Hematopoietic multipotent progenitor cell treated with erythropoietin and hydrocortisone succinate and interleukin-3 and kit ligand, for 17 days (in vitro differentiated cells): ENCODE measurements at places on chromosomes 13 and 19.
A peak's percentile ranks its signal among the peaks of the same experiment; 100 is the strongest.

- DNase-seq = no peak
These were observed 18.8 kb upstream of the FLT1 start for GRCh38 chr13:28513745-28514144.

GRCh38 chr19:30662211-30662861 is 290.2 kb downstream of the ZNF536 start:
- no peak for DNase-seq

GRCh38 chr19:6313398-6313969 is 19.9 kb downstream of the ACER1 start:
- no peak for DNase-seq

DNA sequence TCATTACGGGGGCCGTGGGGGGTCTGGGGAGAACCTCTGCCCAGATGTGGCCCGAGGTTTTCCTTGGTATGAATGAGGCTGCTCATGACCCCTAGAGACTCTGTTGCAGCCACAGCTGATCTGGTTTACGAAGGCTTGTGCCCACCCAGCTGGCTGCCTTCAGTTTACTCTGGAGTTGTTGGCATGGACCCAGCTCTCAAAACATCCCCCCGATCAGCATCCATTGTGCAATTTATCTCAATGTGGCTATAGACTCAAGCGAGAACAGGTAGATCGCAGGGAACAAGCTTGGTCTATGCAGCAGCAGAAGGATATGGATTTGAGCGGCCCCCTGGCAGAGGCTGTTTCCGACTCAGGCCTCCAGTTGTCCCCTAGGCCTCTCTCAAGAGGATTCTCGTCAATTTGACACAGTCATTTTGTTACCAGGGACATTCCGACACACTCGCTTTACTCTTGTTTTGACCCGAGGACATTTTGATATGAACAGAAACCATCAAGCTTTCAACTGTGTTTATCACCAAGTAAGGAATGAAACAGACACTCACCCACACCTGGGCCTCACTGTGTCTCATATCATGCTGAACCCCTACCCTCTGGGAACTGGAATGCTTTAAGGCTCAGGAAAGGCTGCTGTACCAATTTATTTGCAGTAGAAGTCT is 161.5 kb downstream of the KATNAL1 start:
- no peak for DNase-seq

GRCh38 chr13:80496721-80497397 is 155.9 kb upstream of the SPRY2 start:
- DNase-seq = no peak

DNA sequence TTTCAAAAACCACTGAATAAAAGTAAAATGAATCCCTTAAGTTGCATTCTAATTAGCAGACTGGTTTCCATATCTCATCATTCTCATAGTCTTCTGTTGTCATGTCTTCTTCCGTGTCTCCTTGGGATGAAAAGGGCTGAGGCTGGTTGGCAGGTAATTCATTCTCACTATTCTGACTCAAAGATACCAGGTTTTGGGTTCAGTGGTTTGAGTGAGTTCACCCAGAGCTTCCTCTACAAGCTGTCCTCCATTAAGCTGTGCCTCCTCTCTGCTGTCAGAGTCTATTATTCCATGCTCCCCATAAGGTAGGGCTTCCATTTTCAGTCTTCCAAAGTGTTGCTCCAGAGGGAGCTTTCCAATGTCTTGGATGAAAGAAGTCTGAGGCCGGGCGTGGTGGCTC is 68.3 kb downstream of the FNDC3A start:
- no peak for DNase-seq

- DNase-seq = no peak
These were observed 186.2 kb upstream of the PCDH9 start for GRCh38 chr13:67416047-67416925.

GRCh38 chr13:29940715-29941114 is 90.3 kb upstream of the UBL3 start:
- DNase-seq = no peak

DNA sequence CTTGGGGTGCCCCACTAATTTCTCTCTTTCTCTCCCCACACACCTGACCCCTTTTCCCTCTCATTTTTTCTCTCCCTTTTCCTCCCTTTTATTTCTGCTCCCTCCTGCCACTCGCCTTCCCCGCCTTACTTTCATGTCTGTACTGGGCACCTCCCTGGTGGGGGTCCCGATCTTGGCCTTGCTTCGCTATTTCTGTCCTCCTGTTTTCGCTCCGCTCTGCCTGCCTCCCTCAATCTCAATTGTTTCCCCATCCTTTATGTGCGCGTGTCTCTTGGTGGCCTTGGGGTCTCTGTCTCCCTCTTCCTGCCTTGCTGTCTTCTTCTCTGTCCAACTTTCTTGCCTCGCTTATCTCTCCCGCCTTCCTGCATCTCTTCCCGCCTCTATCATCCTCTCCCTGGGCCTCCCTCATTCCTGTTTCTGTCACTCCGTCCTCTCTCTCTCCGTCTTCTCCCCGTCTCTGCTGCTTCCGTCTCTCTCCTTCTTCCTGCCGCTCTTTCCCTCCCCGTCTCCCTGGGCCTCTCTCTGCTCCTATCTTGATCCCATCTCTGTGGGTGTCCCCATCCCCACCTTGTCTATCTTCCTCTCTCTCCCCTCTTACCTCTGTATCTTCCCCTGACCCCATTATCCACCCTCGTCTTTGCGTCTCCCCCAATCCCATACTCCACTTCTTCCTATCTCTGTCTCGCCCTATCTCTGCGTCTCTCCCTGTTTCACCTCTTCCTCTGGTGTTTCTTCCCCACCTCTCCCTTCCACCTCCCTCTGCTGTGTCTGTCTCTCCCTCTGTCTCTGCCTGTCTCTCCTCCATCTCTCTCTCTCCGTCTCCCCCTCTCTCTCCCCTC is 4.0 kb downstream of the GRIN2D start:
- no peak for DNase-seq

- no peak for DNase-seq
These were observed 281.1 kb downstream of the SPRY2 start for GRCh38 chr13:80059789-80060188.

DNA sequence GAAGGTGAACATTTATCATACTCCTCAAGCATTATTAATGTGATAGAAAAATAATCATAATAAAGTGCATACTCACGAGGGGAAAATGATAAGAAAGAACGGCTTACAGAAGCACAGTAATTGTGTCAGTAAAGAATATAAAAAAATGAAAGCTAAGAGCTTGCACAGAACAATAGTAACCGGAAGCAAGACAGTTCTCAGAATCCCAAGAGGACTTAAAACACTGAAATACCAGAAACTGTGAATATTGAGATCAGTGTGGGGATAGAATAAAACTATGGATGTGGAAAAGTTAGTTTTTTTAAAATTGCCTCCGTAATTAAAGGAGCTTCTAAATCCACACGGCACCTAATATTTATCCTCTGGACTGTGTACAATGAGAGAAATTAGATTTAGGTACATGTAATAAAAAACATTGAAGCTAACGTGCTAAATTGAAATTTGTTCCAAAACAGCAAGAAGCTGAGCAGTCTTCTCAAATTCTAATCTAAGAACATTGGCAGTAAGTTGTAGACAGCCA is 482.7 kb downstream of the SLITRK6 start:
- DNase-seq = no peak

GRCh38 chr19:741506-742131 is 9.3 kb upstream of the MISP start:
- no peak for DNase-seq

- DNase-seq = no peak
These were observed 89.5 kb upstream of the RFC3 start for GRCh38 chr13:33728271-33729037.

DNA sequence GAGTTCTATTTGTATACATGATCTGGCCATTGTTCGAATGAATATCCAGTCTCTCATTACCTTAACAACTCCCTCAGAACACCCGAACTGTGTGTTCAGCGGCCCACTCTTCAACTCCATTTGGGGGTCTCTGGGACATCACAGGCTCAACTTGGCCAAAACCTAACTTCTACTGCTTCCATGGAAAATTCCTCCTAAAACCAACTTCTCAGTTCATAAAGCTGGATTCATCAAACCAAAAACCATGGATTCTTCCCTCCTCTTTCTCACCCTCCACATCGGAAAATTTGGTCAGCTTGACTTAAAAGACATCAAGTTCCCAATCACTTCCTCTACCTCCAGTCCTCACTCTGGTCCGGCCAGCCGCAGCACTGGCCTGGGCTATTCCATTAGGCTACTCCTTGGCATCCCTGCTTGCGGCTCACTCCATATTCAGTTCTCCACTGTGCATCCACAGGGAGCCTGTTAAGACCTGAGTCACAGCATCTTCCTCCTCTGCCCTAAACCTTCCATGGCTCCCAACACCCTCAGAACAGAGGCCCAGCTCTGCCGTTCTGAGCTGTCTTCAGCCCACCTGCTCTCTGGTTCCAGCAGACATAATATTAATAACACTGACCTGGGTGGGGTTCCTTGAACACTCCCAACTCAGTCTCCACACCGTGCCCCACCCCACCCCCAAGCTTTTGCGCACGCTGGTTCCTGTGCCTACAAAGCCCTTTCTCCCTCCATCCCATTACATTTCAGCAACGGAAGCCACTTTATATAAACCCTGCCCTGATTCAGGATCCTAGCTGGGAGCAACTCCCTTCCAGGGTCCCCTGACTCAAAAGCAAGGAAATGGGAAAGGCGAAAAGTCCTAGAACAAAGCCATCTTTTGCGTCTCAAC is 1.1 kb downstream of the ZNF792 start:
- DNase-seq = no peak

DNA sequence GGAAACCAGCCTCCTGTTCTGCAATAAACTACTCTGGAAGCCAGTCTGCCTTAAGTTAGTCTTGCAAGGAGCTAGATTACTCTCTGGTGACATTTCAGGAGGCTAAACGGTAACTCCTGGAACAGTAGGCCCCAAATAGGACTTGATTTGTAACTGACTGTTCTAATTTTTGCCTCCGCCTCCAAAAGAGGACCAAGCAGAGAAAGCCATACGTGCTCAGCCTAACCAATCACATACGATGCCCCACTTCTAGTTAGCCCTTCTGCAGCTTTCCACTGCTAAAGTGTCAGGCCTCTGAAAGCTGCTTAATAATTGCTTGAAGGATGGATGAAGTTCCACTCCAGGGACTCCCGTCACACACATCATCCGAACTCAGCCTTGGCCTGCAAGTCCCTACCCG is 744 bp downstream of the ZNF805 start:
- DNase-seq = no peak

GRCh38 chr13:78712831-78713230 is 53.9 kb upstream of the OBI1 start:
- DNase-seq = no peak

DNA sequence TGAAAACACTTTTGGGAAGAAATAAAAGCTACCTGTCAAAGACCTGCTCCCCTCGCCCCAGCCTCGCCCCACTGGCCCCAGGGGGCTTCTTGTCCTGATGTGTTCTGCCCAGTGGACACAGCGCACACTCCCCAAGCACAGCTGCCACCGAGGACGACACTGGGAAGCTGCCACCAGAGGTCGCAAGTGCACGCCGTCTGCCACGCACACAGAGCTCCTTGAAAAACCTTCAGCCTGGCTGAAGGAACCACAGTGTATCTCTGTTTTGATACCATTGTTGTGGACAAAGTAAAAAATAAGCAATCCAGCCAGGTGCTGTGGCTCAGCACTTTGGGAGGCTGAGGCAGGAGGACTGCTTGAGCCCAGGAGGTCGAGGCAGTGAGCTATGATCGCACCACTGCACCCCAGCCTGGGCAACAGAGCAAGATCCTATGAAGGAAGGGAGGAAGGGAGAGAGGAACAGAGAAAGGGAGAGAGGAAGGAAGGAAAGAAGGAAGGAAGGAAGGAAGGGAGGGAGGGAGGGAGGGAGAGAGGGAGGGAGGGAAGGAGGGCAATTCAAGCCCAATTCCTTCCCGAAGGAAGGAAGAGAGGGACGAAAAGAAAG is 57.3 kb downstream of the CEBPG start:
- DNase-seq = peak; percentile 30

DNA sequence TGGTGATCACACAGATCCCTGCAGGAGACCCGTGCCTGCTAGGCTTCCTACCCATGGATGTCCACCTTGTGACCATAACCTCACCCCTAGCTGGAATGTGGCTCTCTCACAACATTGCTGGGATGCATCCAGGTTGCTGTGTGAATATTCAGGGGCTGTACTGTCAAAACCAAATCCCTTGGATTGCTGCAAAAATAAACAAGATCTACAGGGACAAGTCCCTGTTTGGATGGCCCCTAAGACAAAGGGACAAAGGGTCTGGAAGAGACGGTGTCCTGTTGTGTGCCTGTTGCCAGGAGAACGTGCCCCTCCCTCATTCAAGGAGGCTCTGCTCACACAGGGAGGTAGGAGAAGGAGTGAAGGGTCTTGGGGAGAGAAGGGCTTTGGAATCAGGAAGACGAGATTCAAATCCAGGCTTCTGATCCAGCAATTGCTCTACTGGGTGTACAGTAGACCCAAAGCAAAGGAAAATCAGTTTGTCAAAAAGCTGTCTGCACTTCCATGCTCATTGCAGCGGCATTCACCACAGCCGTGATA is 89.2 kb upstream of the WASF3 start:
- DNase-seq = no peak

- no peak for DNase-seq
These were observed 227.1 kb downstream of the GGACT start for GRCh38 chr13:100361504-100361903.

DNA sequence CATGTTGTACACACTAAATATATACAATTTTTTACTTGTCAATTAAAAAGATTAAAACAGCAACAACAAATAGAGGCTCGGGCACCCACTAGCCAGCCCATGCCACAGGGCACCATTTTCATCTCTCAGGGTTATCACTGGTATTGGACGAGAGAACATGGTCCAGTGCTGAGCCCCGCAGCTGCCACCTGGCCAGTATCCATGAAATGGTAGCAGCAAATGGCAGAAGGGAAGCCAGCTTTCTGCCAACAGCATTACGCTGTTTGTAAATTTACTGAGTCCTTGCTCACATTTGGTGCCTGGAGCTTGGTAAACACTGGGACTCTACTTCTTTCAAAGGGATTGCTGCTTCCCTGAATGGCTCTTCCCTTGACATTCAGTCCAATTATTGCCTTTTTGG is 87.9 kb upstream of the WASF3 start:
- no peak for DNase-seq

- no peak for DNase-seq
These were observed 505.6 kb downstream of the GPC5 start for GRCh38 chr13:91904005-91904404.

DNA sequence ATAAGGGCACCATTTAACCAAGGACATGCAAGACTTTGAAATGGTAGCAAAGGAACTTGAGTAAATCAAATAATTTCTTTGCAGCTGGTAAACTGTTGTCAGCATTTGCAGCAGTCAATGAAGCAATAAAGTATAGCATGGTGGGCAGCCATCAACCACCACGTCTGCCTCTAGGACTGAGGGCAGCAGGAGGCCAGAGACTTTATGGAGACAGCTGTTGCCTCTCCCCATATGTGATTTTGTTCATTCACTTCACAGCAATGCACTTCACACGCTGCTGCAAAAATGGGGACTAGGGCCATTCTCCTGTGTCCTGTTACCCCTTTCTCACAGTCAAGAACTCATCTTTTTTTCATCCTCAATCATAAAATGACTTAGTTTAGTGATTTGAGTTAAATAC is 51.3 kb upstream of the PCDH9 start:
- DNase-seq = no peak

- no peak for DNase-seq
These were observed 112.8 kb upstream of the GJB6 start for GRCh38 chr13:20344836-20345490.

GRCh38 chr13:46267166-46267565 is 55.4 kb downstream of the LRRC63 start:
- DNase-seq = no peak
